ENCODE measurements at places on chromosomes 5 and 9.

DNA sequence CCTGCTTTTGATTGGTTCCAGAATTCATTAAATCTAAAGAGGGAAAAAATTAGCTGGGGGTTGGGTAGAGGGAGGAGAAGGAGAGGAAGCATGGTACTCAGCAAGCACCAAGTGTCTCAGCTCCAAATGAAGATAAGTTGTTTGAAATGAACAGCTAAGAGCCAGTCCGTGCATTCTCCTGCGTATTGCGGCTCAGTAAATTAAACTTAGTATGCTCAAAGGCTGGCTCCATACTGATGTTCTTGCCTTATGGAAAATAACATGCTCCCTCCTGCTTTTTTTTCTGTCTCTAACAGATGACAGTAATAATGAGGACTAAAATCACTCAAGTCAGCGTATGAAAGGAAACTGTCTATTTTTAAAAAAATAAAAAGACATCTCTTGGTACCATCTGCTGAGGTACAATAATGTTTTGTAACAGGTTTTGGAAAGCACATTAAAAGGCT, 161.0 kb downstream of the SPATA31D1 start:
- no peak for DNase-seq

DNA sequence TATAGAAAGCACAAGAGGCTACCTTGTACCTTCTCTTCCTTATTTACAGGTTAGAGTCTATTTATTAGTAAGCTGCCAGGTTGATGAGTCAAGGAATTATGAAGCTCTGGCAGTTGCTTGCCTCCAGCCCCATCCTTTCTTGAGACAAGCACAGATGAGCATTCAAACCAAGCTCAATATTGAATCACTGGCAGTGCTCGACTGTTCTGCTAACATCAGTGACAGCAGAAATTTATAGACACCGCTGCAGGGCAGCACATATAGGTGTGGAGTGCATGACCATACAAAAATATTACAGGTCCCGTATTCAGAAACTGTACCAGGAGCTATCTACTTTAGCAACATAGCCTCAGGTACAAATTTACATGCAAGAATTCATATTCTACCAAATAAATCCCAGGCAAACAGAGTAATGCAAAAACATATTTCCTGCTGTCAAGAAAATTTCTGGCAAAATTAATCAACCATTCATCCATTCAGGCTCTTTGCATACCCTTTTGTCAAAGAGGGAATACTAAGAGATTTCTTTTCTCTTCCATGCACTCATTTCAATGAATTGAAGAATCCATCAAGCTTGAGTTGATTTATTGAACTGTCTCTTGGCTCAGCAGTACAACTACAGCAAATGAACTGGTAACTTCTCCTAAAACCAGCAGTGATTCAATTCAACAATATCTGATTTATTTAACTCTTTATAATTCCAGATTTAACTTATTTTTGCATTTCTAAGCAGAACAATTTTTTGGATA, 26.9 kb upstream of the PCA3 start:
- no peak for DNase-seq

- DNase-seq: no peak
These were observed 8.2 kb downstream of the TNIP1 start for GRCh38 chr5:151072630-151073025.

GRCh38 chr5:154709368-154710305, 45.5 kb upstream of the LARP1 start:
- DNase-seq: no peak

- no peak for DNase-seq
These were observed 299.1 kb upstream of the EFNA5 start for GRCh38 chr5:107969847-107970246.

- DNase-seq: no peak
These were observed 38.6 kb downstream of the AMBP start for GRCh38 chr9:114039484-114039883.
